ENCODE measurements at places on chromosomes 13 and 19.

DNA sequence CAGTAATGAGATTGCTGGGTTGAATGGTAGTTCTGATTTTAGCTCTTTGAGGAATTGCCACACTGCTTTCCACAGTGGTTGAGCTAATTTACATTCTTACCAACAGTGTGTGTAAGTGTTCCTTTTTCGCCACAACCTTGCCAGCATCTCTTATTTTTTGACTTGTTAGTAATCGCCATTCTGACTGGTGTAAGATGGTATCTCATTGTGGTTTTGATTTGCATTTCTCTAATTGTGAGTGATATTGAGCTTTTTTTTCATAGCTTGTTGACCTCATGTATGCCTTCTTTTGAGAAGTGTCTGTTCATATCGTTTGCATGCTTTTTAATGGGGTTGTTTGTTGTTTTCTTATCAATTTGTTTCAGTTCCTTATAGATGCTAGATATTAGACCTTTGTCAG lies 245.0 kb downstream of the MTUS2 start:
- DNase-seq: no peak

GRCh38 chr19:49071860-49072547 lies 495 bp downstream of the KCNA7 start:
- DNase-seq: peak; percentile 22

GRCh38 chr13:99322297-99323103 lies 15.3 kb upstream of the GPR183 start:
- DNase-seq: no peak

- peak; percentile 66 for DNase-seq
Measured at GRCh38 chr19:58513694-58514563, 2.1 kb upstream of the SLC27A5 start.

DNA sequence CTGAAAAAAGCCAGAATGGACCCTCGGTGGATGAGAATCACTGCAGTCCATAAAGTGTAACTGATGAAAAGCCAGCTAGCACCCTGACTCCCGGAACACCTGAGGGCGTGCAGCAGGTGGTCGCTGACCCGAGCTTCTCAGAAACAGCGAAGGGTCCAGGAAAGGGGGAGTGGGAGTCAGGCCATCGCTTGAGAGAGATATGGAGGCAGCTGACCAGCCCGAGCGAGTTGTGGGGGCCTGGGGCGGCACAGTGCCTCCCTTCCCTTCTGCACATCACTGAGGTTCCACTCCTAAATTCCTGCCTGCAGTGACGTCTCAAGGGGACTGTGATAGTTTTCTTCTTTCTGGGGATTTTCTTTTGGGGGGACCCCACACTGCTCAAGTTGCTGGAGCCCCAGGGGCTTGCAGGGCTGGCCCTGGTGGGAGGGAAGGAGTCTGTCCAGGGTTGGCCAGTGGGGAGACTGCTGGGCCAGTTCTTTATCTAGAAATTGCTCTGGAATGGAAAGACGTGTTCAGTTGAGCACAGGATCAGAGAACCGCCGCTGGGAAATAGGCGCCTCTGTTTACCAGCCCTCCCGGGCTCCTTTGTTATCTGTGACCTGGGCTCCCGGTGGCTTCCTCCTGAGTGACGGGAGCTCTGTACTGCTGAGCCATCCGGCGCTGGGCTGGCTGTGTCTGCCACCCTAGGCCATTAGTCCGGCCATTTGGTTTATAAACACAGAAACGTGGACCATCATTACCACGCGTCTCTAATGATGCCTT lies 71.3 kb downstream of the RAB20 start:
- DNase-seq: no peak

DNA sequence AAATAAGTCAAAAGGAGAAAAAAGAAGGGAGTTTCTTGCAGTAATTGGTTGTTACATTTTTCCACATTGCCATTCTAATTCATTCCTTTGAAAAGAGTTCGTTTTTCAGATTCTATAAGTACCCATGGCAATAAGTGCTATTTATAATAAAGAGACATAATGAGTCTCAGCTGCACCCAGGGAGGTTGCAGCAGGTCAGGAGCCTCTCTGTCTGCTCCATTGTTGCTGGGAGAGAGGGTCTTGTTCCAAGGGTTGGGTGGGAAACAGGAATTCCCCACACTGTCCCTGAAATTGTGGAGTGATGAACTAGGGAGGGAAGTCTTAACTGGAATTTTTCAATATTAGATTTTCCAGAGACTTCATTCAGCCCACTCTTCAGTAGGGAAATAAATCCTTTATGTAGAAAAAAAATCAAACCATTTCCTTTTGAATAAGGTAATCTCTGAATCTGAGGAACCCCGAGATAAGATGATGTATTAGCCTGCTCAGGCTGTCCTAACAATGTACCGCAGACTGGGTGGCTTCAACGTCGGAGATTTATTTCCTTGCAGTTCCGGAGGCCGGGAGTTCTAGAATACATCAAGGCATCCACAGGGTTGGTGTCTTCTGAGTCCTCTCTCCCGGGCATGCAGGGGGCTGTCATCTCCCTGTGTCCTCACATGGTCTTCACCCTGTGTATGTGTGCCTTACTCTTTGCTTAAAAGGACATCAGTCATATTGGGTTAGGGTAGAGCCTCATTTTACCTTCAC lies 342.7 kb upstream of the TMTC4 start:
- DNase-seq: no peak

DNA sequence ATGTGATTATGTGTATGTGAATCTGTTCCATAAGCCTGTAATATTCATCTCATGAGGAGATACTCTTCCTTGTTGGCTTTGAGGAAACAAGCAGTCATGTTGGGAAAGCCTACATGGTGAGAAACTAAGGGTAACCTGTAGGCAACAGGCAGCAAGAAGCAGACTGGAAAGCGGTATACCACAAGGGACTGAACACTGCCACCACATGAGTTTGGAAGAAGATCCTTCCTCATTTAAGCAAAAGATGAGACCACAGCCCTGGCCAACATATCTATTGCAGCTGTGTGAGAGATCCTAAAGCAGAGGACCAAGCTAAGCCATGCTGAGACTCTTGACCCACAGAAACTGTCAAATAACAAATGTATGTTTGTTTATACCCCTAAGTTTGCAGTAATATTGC lies 134.8 kb downstream of the B3GLCT start:
- no peak for DNase-seq

DNA sequence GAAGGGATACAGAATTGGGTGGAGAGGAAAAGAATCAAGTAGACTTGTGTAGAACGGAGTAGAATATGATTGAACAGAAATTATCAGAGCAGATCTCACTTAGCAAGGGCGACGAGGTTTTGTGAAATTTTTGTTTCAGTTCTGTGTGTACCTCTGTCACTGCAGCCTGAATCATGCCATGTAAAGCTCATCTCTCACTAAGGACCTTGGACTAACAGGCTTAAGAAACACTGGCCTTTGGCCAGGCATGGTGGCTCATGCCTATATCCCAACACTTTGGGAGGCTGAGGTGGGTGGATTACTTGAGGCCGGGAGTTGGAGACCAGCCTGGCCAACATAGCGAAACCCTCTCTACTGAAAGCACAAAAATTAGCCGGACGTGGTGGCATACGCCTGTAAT lies 62.6 kb downstream of the MYH14 start:
- DNase-seq: no peak

- no peak for DNase-seq
Measured at GRCh38 chr13:41384749-41385503, 72.4 kb upstream of the RGCC start.

DNA sequence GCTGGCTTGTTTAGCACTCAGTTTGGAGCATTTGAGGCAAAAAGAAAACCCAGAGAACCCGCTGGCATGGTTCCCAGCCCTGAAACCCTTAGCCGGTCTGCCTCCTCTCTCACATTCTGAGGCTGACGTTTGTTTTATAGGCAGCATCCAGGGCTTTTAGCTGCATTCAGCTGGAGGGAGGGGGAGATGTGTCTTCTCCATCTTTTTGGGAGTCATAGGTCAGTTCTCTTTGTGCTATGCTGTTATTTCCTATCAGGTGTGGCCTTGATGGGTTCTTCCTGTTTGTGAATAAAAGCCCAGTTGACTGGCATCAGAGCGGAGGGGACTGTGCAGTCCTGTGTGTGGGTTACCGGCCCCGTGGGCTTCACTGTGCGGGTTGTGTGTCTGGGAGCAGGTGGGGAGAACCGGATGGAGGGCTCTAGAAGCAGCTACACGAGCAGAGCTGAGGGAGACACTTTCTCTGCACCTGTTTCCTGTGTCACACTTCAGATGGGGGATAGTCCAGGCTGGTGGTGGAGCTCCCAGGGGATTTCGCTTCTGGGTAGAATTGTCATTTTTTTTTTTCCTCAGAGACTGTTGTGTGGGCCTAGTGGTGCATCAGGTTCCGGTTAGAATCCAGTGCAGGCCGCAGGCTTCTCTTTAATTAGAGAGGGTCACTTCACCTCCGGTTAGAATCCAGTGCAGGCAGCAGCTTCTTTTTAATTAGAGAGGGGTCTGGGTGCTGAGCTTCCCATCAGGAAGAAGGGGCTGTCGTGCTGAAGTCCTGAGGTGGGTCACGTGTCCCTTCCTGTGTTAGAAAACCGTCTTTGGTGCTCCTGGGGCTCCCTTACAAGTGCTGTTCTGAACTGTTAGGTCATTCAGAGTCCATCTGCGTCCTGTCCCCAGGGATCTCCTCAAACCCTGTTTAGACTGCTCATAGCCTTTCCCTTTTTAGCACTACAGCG lies 69.6 kb downstream of the ARHGEF7 start:
- DNase-seq: no peak

DNA sequence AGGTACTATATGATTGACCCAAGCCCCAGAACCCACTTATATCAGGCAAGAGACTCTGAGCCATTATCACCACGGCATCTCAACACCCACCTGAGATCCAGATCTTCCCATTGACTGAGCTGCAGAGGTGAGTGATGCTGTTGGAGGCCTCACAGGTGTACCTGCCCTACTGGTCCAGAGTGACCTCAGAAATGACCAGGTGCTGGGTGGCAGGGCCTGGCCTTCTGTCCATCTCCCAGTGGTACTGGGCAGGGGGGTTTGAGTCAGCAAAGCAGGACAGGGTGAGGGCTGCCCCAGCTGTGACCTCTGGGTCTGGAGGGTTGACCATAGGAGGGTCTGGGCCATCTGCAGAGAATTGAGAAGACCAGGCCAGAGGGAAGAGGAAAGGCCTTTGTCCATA lies 13.2 kb upstream of the CEACAM20 start:
- DNase-seq: no peak

GRCh38 chr19:13722146-13722545 lies 42.2 kb upstream of the MRI1 start:
- DNase-seq: no peak

GRCh38 chr19:38093154-38093553 lies 130.9 kb downstream of the DPF1 start:
- no peak for DNase-seq

GRCh38 chr13:110799246-110800236 lies 86.0 kb downstream of the ING1 start:
- no peak for DNase-seq

DNA sequence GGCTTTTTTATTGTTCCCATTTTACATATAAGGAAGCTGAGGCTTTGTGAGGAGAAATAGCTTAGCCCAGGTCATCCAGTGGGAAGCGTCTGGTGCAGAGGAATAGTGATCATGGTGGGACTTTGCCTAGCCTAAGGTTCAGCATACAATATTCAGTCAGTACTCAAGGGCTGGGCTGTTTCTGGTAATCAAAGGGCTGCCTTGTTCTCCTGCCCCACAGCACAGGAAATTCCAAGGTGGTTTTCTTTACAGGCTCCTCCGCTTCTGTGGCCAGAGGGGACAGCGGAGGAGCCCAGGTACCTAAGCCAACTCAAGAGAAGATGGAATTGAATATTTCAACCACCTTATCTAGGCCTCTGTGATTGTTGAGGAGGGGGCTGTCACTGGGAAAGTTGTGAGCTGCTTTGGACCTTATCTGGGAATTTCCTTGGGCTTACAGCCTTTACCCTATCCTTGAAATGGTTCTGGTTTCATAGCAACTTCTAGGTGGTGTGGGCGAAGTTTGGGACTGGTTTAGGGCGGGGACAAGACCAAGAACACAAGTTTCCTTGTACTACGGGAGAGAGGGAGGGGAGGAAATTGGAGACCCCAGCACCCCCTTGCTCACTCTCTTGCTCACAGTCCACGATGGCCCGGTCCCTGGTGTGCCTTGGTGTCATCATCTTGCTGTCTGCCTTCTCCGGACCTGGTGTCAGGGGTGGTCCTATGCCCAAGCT lies at the start of gene MIA:
MIA (plus strand) TSS at position 606 of the 716 bp plus-strand sequence; CDS start at position 628, 22 bp downstream.
- DNase-seq: no peak

GRCh38 chr13:98528663-98529064 lies 48.2 kb downstream of the STK24 start:
- no peak for DNase-seq

GRCh38 chr13:105153611-105154010 lies 1381.9 kb downstream of the EFNB2 start:
- no peak for DNase-seq

DNA sequence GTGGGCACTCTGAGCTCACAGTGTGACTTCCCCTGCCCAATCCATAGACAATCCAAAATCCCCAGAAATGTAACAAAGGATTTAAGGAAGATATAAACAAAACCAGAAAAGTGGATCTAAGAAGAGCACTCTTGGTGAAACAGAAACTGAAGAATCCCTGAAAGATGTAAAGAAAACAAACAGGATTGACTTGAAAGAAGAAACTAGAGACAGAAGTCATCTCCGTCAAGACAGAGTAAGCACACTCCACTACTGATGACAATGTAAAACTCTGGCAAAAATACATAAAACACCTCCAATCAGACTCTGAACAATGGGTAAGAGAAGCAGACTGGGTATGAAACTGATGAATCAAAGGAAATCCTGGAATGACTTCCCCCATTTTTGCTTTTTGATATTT lies 13.5 kb downstream of the TUBGCP3 start:
- no peak for DNase-seq

- no peak for DNase-seq
Measured at GRCh38 chr13:112972258-112972657, 3.2 kb downstream of the MCF2L start.

GRCh38 chr13:49071341-49071937 lies 95.7 kb downstream of the FNDC3A start:
- DNase-seq: no peak

- DNase-seq: no peak
Measured at GRCh38 chr19:49805822-49806619, 7.1 kb downstream of the FUZ start.

GRCh38 chr13:29847501-29847983 lies 2.9 kb downstream of the UBL3 start:
- no peak for DNase-seq

DNA sequence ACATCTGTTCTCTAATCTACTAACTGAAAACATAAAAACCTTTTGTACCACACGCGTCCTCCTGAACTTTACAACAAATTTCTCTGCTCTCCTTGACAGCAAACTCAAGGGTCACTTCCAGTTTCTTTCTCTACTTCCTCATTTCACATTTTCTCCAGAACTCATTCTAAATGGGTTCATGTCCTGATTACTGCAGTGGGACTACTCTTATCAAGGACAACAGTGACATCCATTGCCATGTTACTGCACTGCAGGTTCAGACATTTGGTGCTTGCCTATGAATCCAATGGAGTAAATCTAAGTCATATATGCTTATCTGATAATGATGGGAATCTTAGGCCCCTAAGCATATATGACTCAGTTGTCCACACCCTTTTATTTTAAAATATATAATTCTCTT lies 35.3 kb downstream of the FPR3 start:
- no peak for DNase-seq

DNA sequence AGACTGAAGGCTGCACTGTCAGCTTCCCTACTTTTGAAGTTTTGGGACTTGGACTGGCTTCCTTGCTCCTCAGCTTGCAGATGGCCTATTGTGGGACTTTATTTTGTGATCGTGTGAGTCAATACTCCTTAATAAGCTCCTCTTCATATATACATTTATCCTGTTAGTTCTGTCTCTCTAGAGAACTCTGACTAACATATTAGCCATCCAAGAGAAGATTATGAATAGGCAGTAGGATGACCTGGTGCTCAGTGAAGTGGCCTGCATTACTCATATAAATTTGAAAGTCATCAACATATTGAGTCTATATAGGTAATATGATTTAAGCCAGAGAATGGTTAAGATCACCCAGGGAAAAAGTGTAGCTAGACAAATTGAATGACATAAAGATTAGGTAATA lies 136.3 kb upstream of the UFM1 start:
- DNase-seq: no peak
